ENCODE measurements at places on chromosomes 11 and 22. TPM values are rescaled to one million over a fixed set of nuclear protein-coding genes. Genes with fewer than 3 reads are reported as not detected.

NCF4 gene
- 1.1 TPM for total RNA-seq

PATE2 gene
- total RNA-seq, result not detected

SMDT1 gene
- total RNA-seq, result 12.5 TPM

HEPACAM gene
- total RNA-seq, result 1.4 TPM

PGR gene
- 0.80 TPM for total RNA-seq

CTTN gene
- total RNA-seq, result 179 TPM

SNAP29 gene
- total RNA-seq, result 29.8 TPM

HBG2 gene
- total RNA-seq, result not detected

SEPTIN3 gene
- total RNA-seq, result 1.1 TPM

CDPF1 gene
- 8.0 TPM for total RNA-seq

CCDC81 gene
- 1.8 TPM for total RNA-seq

ART1 gene
- not detected for total RNA-seq

SLC5A1 gene
- total RNA-seq, result 11.1 TPM

CASP5 gene
- total RNA-seq, result not detected

LGALS12 gene
- 0.76 TPM for total RNA-seq

DENND6B gene
- total RNA-seq, result 3.4 TPM

THY1 gene
- 18.8 TPM for total RNA-seq

BARX2 gene
- 11.1 TPM for total RNA-seq

SHISAL1 gene
- 0.17 TPM for total RNA-seq

ALDH3B1 gene
- total RNA-seq, result 3.2 TPM

KLHL35 gene
- total RNA-seq, result 3.0 TPM

ABCG4 gene
- total RNA-seq, result 1.1 TPM

OR2D2 gene
- total RNA-seq, result not detected

OR52E8 gene
- not detected for total RNA-seq

RFPL3 gene
- total RNA-seq, result not detected

ASPHD2 gene
- 7.9 TPM for total RNA-seq

PRMT3 gene
- total RNA-seq, result 19.7 TPM

GGTLC2 gene
- total RNA-seq, result not detected

APOL6 gene
- 4.3 TPM for total RNA-seq

KCNJ4 gene
- total RNA-seq, result not detected

UBQLNL gene
- total RNA-seq, result 3.6 TPM

C22orf42 gene
- total RNA-seq, result not detected

TBX10 gene
- not detected for total RNA-seq

PDGFD gene
- total RNA-seq, result 4.4 TPM

TSPAN32 gene
- not detected for total RNA-seq

FGF3 gene
- total RNA-seq, result not detected

GPHA2 gene
- total RNA-seq, result not detected

SOX6 gene
- 12.1 TPM for total RNA-seq

BTG4 gene
- total RNA-seq, result not detected

PGA4 gene
- not detected for total RNA-seq

CALCB gene
- total RNA-seq, result not detected

PIK3C2A gene
- total RNA-seq, result 31.0 TPM

SLC43A3 gene
- 44.5 TPM for total RNA-seq

ANO1 gene
- 113 TPM for total RNA-seq

SMPD1 gene
- total RNA-seq, result 25.0 TPM

Measured in suprapubic skin (tissue), 4 donors.